ENCODE measurements at places on chromosomes 6 and 20.

GRCh38 chr6:139485742-139486475 lies 111.5 kb upstream of the CITED2 start:
- DNase-seq = no peak

DNA sequence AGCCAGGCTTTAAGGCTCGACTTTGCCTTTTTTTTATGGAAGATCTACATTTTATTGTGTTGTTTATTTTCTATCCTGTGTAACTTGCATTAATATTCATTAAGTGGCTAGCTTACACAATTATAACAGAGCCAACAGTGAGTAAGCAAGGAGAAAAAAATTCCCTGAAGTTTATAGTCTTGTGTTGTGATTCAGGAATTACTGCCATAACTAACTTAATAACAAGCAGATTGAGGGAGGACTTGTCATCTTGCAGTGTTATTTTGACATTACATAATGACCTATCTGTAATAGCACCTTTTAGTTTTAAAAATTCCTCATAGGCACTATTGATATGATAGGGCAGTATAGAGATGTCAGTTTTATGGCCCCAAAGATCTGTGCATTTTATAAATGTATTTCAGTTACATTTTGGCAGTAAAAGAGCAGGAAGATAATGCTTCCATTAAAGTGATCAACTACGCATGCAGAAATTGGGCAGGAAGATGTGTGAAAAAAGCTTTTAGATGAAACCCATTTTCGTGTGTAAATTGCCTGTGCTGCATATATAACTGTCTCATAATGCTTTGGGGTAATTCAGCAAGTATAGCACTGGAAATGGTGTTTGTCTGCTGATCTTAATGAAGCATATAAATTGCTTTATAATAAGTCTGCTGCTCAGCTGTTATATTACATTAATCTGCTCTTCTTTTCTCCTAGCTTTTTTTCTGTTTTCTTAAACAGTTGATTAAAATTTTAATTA lies 123.0 kb downstream of the SMAP1 start:
- no peak for DNase-seq

GRCh38 chr6:64789476-64789875 lies 917.5 kb downstream of the EYS start:
- no peak for DNase-seq

- no peak for DNase-seq
Observed at GRCh38 chr20:21513181-21513663, 642 bp downstream of the NKX2-2 start.

DNA sequence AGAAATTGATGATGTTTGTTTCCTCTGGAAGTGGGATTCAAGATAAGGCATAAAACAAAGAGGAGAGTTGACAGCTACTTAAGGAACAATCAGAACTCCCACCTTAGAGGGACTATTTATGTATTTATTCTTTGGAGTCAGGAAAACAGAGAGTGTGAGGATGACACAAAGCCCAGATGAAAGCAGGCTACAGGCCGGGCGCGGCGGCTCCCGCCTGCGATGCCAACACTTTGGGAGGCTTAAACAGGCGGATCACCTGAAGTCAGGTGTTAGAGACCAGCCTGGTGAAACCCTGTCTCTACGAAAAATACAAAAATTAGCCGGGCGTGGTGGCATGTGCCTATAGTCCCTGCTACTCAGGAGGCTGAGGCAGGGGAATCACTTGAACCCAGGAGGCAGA lies 393.0 kb upstream of the PLCB4 start:
- DNase-seq = no peak

DNA sequence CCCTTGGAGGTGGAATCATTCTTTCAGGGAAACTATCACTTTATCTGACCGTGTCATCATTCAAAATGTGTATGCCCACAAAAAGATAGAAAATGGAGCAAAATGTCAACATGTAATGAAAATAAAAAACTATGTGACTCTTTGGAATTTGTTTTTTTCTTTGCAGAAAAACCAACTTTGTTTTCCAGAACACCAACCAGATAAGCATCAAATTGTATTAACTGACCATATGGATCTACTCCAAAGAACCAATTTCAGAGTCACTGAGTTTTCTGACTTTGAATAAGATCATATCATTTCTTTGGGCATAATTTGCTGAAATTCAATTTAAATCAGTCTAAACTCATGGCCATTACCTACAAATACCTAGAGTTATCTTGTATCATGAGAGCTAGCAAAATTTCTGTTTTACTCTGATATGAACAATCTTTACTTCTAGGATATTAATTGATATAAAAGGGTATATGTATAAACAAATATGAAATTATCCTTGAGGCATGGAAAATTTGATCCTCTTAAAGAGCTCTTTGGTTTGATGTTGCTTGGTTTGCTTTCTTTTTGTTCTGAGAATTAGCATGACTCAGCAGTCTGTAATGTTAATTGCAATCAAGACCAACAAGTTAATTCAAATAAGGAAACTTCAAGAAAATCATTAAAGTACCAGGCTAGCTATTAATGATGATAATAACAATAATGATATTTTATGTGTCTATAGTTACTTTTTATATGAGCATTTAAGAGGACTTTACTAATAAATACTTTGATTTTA lies 444.4 kb upstream of the MARCKS start:
- no peak for DNase-seq

GRCh38 chr6:91865889-91866288 lies 1279.0 kb upstream of the MAP3K7 start:
- DNase-seq = no peak
